ENCODE measurements at places on chromosomes 16 and 17. TPM values are rescaled to one million over a fixed set of nuclear protein-coding genes. Genes with fewer than 3 reads are reported as not detected.
A peak's percentile ranks its signal among the peaks of the same experiment; 100 is the strongest.

The HS3ST3A1 gene
- total RNA-seq, result 22.2 TPM

DNA sequence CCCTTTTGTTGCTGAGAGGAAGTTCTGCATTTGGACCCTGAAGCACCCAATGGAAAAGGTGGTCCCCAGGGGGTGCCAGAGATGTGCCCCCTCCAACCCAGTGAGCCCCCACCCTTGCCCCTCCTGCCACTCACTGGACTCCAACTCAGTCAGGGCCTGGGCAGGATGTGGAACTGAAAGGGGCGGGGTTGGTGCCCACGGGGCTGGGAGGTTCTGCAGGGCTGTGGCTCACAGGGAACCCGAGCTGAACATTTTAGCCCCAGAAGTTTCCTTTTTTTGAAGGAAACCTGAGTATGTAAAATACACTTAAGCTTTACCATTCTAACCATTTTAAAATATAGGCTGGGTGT is 15.8 kb upstream of the OGFOD3 start:
- DNase-seq, result no peak

DNA sequence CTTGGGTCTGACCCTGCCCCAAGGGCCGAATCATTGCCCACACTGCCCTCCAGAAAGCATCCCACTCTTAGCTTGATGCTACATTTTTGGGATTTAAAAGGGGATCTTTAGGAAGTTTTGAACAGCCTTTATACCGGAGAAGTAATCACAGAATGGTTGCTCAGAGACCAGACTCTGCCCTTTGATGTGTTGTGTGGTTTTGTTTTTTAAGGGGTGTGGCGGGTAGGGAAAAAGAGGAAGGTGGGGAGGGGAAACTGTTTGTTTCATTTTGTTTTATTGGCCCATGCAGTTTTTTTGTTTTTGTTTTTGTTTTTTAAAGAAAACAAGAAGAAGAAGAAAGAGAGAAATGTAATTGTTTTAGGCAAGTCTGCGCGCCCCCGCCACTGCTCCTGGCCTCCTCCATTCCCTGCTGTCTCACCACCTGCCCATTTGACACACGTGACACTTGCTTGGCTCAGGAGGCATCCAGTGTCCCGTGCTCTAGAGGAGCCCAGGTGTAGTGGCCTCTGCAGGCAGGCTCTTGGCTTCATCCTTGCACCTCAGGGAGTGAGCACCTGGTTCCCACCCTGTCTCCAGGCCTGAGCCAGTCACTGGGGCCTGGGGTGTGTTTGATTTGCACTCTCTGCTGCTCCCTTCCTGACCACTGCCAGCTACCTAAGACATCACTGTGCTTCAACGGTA is 35.7 kb downstream of the GNAO1 start:
- DNase-seq, result no peak

GRCh38 chr17:66673668-66674276 is 161.1 kb upstream of the CACNG5 start:
- DNase-seq, result peak; percentile 79

- DNase-seq, result no peak
Observed at GRCh38 chr16:5187402-5187952, 89.9 kb upstream of the EEF2KMT start.

- DNase-seq, result peak; percentile 61
Observed at GRCh38 chr16:9092978-9093344, 1.5 kb downstream of the HAPSTR1 start.

DNA sequence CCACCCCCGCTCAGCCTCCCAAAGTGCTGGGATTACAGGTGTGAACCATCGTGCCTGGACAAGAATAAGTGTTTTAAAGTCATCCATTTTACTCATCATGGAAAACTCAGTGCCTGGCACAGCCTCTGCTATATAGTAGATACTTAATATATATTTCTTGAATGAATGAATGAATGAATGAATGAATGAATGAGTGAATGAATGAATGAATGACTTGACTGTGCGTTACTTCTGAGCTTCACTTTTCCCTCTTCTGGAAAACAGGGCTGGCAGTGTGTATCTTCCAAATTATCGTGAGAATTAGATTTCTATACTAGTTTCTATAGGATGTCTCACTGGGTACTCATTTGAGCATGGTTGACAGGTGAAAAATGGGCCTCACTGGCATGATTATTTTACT is 307.3 kb upstream of the ERCC4 start:
- DNase-seq, result no peak

- DNase-seq, result no peak
Observed at GRCh38 chr16:74898659-74899058, 86.3 kb downstream of the WDR59 start.

DNA sequence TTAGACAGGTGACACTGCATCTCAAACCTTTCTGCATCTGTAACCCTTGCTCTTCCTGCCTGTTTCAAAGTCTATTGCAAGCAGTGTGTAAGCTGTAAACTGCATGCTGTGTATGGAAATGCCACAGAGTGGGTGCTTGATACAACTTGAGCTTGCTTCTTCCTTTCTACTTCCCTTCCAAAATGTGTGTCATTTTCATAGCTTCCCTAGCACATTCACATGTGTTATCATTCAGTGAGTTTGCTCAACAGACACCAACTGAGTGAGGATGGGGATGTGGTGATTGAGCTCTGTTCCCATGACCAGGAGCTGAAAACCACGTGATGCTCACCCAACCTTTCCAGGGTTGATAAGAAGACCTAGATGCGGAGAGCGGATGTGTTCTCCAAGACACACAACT is 111.1 kb downstream of the VAT1L start:
- no peak for DNase-seq

DNA sequence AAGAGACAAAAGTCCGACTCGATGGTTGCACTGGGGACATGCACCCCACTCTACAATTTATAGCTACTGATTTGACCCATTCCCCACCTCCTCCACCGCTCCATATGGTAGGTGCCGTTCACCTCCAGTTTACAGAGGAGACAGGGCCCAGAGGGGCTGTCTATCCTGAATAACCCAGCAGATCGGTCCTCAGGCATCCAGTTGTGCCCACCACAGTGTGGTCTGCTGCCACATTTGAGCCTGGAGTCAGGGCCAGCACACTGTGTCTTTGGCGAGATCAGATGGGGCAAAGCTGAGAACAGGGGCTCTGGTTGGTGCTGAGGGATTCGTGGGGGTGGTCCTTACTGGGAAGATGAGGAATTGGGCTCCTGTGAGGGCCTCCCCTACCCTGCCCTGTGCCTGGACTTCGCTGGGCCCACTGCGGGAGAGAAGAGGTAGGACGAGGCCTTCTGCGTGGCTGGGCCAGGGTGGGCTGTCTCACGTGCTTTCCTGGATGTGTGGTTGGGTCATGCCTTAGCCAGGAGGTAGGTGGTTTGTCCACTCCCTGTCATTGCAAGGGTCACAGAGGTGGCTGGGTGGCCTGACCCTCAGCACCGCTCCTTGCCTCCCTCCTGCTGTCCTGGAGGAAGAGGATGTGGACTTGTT is 2.8 kb downstream of the ADCY7 start:
- no peak for DNase-seq

The HOXB3 gene
- total RNA-seq, result 8.8 TPM

- DNase-seq, result no peak
Observed at GRCh38 chr17:56185491-56186221, 32.4 kb downstream of the ANKFN1 start.

DNA sequence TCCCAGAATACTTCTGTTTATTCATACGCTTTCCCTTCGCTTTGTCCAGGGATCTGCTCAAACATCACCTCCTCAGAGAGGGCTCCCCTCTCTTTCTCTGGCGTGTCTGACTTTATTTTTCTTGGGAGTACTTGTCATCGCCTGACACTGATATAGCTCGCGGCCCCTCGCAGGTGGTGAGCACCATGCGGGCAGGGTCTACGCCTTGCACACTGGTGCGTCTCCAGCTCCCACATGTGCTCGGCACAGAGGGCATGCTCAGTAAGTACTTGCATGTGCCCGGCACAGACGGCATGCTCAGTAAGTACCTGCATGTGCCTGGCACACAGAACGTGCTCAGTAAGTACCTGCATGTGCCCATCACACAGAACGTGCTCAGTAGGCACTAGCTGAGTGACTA is 57.5 kb downstream of the IRF8 start:
- no peak for DNase-seq

GRCh38 chr17:1070411-1070810 is 73.5 kb downstream of the TIMM22 start:
- no peak for DNase-seq

DNA sequence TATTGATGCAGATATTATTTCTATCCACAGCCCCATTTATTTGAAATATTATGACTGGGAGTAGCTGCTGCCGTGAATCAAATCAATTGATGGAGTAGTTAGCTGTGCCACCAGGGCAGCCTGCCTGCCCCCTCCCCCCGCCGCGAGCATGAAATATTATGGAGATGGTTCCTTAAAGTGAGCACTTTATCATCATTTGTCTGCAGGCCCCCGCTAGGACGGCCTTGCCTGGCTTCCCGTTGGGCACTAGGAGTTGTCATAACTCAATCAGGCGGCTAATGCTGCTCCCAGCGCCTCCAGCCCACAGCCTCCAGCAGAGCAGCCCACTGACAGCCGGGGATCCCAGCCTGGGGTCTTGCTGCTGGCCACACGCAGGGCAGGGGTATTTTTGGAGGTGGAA is 173.9 kb downstream of the SALL1 start:
- no peak for DNase-seq

GRCh38 chr17:61447358-61447757 is 4.9 kb upstream of the TBX4 start:
- no peak for DNase-seq

DNA sequence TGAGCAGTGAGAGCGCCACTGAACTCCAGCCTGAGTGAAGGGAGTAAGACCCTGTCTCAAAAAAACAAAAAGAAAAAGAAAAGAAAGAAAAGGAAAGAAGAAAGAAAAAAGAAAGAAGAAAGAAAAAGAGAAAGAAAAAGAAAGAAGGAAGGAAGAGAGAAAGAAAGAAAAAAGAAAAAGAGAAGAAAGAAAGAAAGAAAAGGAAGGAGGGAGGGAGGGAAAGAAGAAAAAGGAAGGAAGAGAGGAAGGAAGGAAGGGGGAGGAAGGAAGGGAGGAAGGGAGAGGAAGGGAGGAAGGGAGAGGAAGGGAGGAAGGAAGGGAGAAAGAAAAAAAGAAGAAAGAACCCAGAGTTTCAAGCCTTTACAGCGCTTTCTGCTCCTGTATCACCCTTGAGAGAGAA is 19.1 kb downstream of the GINS3 start:
- no peak for DNase-seq

GRCh38 chr16:5584109-5584508 is 486.5 kb upstream of the EEF2KMT start:
- no peak for DNase-seq

The PRR29 gene
- total RNA-seq, result not detected

GRCh38 chr16:17887963-17888362 is 417.2 kb upstream of the XYLT1 start:
- DNase-seq, result no peak

DNA sequence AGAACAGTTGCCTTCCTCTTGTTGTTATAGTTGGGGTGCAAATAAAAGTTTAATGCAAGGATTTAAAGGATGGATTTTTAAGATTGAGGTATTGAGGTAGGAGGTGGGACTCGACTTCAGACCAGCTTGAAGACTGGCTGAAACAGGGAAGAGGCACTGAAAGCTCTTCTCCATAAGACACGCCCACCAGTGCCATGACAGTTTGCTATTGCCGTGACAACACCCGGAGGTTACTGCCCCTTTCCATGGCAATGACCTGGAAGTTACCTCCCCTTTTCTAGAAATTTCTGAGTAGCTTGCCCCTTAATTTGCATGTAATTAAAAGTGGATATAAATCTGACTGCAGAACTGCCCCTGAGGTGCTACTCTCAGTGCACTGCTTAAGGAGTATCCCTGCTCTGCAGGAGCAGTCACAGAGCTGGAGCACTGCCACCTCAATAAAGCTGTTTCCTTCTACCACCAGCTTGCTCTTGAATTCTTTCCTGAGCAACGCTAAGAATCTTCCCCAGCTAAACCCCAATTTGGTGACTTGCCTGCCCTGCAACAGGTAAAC is 122.6 kb downstream of the SHISA6 start:
- DNase-seq, result no peak

The CPHXL2 gene
- total RNA-seq, result not detected

- DNase-seq, result no peak
Observed at GRCh38 chr16:11665071-11665491, 3.2 kb upstream of the SNN start.

- no peak for DNase-seq
Observed at GRCh38 chr16:88752386-88753002, 32.5 kb downstream of the PIEZO1 start.

DNA sequence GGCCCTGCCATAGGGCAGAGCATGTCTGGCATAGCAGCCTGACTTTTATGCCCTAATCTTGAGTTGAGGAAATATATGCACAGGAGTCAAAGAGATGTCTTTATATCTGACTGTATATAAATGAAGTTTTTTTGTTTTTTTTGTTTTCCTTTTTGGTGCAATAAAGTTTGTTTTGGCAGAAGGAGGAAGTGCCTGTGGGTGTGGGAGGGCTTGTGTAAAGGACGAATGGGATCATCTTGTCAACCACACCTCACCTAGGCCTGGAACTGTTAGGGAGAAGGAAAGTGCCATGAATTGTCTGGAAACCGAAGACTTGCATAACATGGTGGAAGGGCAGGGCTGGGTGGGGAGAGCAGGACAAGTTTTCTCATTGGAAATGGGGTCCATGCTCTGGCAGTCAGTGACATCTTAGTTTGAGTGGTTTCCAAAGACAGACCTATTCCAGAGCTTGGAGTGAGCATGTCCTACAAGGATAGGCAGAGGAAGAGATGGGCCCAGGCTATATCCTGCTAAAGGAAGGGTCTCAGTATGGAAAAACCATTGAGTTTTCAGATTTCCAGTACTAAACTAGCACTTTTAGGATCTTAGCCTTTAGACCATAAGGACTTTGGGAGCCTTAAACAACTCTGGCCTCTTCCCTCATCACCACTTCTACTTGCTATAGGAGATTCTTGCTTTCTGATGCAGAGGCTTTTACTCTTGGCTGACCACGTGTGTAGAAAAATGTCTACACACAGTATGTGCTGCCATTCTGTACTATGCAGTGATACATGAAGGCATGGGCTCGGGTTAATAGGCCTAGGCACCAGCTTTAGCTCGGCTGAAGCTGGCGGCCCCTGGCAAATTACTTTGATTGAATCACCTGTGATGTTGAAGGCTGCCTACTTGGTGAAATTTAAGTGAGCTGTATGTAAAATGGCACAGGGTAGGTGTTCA is 15.5 kb downstream of the SNF8 start:
- no peak for DNase-seq

DNA sequence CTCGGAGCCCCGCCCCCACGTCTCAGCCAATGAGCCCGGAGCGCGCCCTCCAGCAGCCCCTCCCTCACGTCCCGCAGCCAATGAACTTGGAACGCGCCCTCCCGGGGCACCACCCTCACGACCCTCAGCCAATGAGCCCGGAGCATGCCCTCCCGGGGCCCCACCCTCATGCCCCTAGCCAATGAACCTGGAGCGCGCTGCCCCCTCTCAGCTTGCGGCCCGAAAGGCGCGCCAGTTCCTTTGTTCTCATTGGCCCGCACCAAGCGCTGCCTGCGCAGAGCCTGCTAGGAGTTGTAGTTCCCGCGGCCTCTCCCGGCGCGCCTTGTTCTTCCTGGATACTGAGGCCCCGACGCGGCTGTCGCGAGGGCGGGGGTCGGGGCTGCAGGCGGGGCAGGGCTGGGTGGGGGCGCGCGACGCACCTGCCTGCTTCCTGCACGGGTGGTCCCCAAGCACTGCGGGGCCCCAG is at the start of gene LRRC45:
Gene LRRC45 (plus strand): TSS at position 325 of the 466 bp plus-strand sequence. CDS start 339 bp downstream, outside the sequence.
- peak; percentile 100 for DNase-seq

GRCh38 chr17:62692721-62693431 is 65.4 kb downstream of the MRC2 start:
- DNase-seq, result peak; percentile 51

- DNase-seq, result no peak
Observed at GRCh38 chr16:88455610-88456355, 2.7 kb downstream of the ZFPM1 start.

The SLC16A5 gene
- total RNA-seq, result not detected

All from SJCRH30 (cell line).